ENCODE measurements at places on chromosomes 12 and 14.
A peak's percentile ranks its signal among the peaks of the same experiment; 100 is the strongest.

- DNase-seq: no peak
These were observed 3.1 kb downstream of the GIT2 start for GRCh38 chr12:109993091-109993490.

- DNase-seq: no peak
These were observed 31.6 kb downstream of the MOAP1 start for GRCh38 chr14:93153121-93153520.

GRCh38 chr14:67817750-67818438 lies 1.5 kb upstream of the ZFYVE26 start:
- DNase-seq: no peak

DNA sequence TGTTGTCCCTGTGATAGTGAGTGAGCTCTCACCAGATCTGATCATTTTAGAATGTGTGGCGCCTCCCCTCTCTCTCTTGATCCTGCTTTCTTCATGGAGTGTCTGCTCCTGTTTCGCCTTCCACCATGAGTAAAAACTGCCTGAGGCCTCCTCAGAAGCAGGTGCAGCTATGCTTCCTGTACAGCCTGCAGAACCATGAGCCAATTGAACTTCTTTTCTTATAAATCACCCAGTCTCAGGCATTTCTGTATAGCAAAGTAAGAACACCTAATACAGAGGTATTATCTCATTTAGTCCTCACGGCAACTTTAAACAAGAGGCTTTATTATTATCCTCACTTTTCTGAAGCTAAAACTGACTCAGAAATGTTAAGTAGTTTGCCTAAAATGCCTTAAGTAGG lies 81.3 kb upstream of the BTG1 start:
- no peak for DNase-seq

DNA sequence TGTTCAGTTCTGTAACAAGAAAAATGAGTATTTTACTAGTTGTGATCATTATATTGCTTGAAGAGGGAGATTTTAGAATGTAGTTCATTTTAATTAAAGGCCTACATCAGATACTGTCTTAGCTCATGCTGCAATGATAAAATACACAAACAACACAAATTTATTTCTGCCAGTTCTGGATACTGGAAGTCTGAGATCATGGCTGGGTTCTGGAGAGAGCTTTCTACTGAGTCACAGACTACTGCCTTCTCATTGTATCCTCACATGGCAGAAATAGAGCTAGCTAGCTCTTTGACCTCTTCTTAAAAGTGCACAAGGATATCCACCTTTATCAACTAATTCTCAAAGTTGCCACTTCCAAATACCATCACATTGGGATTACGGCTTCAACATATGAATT lies 53.8 kb downstream of the MIS18BP1 start:
- no peak for DNase-seq

DNA sequence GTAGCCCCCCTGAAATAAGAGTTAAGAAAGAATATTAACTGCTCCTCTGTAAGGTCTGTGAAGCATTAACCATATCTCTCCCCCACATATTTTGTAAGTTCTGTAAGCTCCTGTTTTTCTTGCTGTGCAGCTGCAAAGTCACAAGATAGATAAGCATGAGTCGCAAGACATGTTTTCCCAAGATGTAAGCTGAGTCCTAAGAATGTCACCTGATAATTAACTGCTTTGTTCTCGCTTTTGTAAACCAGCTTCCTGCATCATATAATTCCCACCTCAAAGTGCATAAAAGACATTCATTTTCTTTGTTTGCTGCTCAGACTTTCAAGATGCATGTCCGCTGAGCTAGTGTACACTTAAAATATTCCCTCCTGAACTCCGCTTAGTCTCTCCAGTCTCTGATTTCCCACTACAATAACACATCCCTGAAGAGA lies 27.0 kb upstream of the PHC1 start:
- no peak for DNase-seq

GRCh38 chr12:6867413-6868210 lies at the start of gene TPI1:
Gene TPI1 (plus strand): TSS chr12:6867531. CDS start chr12:6867567, 36 bp downstream.
- peak; percentile 65 for DNase-seq

DNA sequence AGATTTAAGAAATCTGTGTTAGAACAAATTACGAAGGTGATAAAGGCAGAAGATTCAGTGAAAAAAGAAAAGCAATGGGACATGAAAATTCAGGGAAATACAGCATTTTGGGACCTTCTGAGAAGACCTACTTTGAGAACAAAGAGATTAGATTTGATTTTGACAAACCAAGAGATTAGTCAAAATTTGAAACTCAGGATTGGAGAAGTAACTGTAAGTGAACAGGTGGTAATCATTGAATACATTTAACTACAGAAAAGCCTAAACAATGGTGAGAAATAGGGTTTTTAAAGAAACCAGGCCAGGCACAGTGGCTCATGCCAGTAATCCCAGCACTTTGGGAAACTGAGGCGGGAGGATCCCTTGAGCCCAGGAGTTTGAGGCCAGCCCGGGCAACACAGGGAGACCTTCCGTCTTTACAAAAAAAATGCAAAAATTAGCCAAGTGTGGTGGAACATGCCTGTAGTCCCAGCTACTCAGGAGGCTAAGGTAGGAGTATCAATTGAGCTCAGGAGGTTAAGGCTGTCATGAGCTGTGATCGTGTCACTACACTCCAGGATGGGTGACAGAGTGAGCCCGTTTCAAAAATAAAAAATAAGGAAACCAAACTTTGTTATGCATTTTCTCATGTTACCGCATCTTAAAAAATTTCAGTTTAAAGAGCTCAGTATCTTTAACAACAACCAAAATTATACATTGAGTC lies 8.9 kb upstream of the SAV1 start:
- DNase-seq: no peak

Data from stimulated activated CD4-positive, alpha-beta T cell treated with anti-CD3 and anti-CD28 coated beads, Interleukin-1b, Interleukin-23, amount 100 ng/mL, for 1 hour (primary cell).